ENCODE measurements at places on chromosomes 7 and 10.

DNA sequence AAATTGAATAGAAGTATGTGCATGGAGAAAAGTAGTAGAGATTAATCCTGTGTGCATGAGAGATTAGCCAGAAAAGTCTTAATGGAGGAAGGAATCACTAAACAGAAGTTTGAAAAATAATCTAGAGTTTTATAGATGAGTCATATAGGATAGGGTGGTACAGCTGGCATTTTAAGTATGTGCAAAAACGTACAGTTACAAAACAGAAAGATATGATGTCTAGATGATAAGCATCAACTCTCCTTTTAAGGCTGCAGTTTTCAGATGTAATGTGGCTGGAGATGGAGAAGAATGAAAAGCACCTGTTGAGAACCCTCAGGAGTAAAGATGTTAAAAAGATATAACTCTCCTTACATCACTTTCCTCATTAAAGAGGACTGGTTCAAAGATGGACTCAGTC lies 271.3 kb downstream of the STK31 start:
- DNase-seq: no peak

GRCh38 chr7:104065491-104065890 lies 76.0 kb upstream of the RELN start:
- DNase-seq: no peak

- DNase-seq: no peak
Observed at GRCh38 chr7:30136743-30137485, 2.1 kb downstream of the MTURN start.

GRCh38 chr10:28776519-28776918 lies 99.2 kb downstream of the BAMBI start:
- no peak for DNase-seq

DNA sequence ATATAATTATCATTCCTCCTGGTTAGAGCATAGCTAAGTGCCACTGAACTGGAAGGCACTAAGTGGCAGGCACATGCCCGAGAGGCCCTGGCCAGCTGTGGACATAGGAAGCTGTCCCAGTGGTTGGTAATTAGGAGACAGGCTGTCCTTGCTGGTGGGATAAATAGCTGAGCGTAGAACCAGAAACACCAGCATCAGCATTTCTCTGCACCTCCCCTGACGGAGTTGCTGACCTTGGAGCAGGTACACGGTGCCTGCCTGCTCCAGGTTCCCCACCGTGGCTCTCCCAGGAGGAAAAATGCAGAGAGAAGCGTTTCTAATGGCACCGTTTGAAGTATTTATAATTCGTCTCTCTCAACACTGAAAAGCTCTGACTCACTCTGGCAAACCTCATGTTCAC lies 5.6 kb upstream of the ABLIM1 start:
- no peak for DNase-seq

DNA sequence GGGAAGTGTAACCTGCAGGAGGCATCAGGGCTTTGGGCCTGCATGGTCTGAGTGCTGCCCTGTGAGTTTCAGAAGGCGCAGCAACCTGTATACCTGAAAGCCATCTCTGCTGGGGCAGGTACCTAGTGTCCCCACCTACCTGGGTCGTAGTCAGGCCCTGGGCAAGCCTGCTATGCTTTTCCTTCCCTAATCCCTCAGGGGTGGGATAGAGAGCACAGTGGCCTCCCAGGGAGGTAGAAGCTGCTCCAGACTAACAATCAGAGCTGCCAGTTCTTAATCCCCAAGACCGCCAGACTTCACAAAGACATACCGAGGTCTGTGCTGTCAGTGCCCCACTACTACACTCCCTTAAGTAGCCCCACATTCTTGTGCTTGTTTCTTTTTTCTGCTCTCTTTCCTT lies 52.0 kb downstream of the PTEN start:
- no peak for DNase-seq

- DNase-seq: no peak
Observed at GRCh38 chr10:78717200-78717599, 351.6 kb upstream of the ZMIZ1 start.

Measured in stimulated activated CD8-positive, alpha-beta memory T cell treated with anti-CD3 and anti-CD28 coated beads, Interleukin-2, amount 100 ng/mL, for 1 hour (primary cell).